Non-pigmented ciliary epithelial cell (primary cell): ENCODE measurements at places on chromosomes 7 and 10.

DNA sequence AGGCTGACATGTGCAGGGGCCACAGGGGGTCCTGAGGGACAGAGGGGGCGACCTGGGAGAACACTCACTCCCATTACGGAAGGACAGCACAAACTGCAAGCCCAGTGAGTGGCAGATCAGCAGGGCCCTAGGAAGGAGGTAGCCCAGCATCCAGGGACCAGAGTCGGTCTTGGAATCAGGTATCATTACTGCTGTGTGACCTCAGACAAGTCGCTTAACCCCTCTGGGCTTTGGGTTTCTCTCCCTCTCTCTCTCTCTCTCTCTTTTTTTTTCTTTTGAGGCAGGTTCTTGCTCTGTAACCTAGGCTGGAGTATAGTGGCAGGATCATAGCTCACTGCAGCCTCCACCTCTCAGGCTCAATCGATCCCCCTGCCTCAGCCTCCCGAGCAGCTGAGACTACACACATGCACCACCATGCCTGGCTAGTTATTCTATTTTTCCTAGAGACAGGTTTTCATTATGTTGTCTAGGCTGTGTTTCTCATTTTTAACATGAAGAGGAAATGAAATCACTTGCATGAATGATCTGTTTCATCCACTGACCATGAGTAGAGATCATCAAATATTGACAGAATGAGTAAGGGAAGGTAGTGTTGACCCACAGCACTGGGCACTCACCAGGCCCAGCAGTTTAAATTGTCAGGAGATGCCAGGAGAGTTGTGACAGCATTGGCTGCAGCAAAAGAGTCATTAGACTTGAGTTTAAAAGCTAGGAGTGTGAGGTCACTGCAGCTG lies 49.4 kb downstream of the BUB3 start:
- no peak for DNase-seq

DNA sequence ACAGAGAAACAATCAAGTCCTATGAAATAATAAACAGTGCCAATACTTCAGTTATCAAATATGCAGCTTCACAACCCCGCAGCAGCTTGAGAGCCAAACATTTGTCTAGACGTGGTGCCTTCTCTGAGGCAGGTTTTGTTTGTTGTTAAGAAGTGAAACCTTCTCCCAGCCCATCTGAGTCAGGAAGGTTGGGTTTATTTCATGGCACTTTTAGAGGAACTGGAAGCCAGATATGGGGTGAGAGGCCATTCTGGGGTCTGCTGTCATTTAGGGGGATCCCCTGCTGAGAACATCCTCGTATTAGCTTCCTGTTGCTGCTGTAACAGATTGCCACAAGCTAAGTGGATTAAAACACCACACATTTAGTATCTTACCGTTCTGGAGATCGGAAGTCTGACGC lies 113.6 kb downstream of the GRK5 start:
- no peak for DNase-seq

- DNase-seq, result no peak
Measured at GRCh38 chr10:44339218-44339617, 45.7 kb downstream of the CXCL12 start.

DNA sequence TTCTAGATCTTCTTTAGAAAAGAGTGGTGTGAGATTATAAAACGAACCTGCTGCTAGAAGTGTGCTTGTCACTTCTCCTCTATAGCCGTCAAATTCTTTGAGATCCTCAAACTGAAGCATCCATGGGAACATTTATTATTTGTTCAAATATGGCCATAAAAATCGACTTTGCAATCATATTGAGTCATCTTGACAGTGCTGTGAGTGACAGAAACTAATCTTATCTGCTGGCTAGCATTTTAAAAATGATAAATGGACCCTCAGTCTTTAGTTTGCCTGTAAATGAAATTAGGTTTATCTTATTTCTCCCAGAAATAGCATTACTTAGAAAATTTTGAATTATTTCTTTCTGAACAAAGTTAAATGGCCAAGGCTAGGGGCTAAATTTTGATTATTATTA lies 290.8 kb downstream of the EXOC4 start:
- no peak for DNase-seq
